ENCODE measurements at places on chromosomes 2 and 18.

GRCh38 chr2:24970483-24971285, 1.1 kb downstream of the DNAJC27 start:
- DNase-seq: no peak

GRCh38 chr2:48566592-48567310, 36.8 kb downstream of the STON1 start:
- DNase-seq: no peak

DNA sequence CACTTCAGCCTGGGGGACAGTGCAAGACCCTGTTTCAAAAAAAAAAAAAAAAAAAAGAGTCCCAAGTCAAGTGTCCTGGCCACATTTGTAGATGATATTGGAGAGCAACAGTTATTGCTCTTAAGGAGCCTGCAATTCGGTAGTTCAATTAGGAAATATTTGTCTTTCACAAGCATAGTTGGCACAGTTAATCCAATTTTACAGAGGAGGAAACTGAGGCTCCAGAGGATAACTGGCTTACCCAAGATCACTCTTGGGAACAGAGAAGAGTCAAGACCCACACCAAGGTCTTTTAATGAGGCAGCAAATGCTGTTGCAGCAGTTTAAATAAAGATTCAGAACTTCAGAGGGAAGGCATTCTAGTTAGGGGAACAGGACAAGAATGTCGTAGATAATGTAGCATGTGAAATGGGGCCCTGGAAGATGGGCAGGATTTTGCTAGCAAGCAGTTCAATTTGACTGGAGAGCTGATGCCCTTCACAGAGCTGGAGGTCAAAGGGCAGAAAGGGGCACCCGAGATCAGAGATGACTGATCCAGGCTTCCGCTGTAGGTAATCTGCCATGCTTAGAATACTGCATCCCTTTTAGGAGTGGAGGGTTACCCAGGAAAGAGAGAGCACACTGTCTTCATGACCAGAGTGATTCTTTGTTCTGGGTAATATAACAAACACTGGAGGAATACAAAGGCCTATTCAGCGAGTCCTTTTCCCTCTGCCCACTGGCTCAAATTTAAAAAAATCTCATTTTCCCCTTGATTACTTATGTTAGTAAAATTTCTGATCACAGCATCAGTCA, 3.0 kb downstream of the NPC1 start:
- DNase-seq: no peak

GRCh38 chr18:10661317-10661716, 135.5 kb downstream of the NAPG start:
- DNase-seq: no peak

- DNase-seq: no peak
These were observed 14.8 kb upstream of the BIN1 start for GRCh38 chr2:127121776-127122176.

GRCh38 chr2:148957023-148957422, 81.5 kb upstream of the LYPD6B start:
- DNase-seq: no peak

- no peak for DNase-seq
These were observed 6.8 kb downstream of the TFPI start for GRCh38 chr2:187547353-187547979.

DNA sequence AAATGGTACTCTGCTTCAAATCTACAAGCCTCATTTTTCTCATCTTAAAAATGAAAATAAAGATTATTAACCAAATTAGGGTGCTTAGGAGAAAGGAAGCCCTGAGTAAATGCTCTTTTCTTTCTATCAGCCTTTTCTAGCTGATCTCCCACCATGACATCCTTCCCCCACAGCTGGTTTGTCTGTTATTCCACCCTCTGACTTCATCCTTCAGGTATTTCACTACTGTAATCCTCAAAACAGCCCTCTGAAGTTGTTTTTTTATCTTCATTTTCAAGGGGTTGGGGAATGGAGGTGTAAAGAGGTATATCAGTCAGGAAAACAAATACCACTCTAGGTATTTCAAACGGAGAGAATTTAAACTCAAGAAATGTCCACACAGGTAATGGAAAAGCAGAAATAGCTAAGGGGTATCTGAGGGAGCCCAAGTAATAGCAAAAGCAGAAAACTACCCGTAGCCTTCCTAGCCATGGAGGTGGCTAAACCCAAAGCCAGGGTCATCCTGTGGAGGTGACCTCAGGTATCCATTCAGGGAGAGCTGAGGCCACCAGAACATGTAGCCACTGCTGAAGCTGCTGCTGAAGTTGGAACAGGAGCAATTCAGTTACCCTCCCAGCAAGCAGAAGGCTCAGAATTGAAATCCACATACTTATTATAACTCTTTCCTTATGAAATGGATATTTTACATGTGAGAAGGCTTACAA, 990.9 kb upstream of the ACVR2A start:
- no peak for DNase-seq

GRCh38 chr2:81734981-81735380, 1430.4 kb upstream of the LRRTM1 start:
- no peak for DNase-seq

DNA sequence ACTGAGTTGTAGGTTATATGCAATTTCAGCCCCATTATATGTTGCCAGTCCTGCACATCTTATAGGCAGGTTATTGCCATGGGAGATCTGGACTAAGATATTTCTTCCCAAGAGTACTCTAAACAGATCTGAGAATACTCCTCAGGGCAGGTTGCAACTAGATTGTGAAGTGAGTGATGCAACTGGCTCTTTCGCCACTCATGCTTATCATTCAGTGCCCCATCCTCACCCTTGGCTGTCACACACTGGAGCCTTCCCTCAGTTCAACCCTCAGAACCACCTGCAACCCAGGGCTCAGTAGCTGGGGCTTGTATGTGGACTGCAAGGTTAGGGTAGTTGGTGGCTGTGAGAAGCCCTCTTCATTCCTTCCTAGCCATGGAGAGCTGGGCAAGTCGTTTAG, 14.1 kb downstream of the MERTK start:
- no peak for DNase-seq

DNA sequence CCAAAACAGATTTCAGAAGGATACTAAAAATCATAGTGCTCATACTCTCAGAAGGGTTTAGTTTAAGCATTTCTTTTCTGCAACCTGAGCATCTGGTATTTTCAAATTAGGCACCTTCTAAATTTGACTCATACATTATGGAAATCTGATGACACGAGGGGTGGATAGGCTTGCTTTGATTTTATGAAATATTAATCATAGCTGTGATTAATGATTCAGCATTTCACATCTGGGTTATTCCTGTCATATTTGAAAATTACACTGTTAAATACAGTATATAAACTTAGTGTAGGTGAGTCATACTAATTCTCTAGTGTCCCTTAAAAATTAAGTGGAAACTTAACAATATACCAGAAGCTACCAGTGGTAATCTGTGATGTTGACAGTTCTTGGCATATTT, 47.7 kb downstream of the MRPS9 start:
- DNase-seq: no peak

DNA sequence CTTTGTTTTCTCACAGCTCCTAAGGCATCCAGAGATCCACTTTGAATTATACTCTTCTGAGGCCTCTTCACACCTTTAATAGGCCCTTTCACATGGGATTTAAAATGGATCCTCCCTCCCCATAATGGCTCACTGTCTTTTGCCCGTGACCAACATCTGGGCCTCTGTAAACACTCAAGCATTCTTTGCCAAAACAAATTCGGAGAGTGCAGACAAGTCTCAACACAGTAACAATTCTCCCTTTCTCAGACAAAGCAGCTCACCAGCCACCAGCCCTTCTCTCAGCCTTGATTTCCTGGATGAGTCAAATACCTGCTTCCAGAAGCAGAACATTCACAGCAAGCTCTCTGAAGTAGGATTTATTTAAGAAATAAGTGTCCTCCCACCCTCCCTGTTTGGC, 14.0 kb upstream of the IMP4 start:
- DNase-seq: no peak

- DNase-seq: no peak
These were observed 517.8 kb upstream of the DSEL start for GRCh38 chr18:68034296-68034695.

GRCh38 chr2:147232225-147232669, 612.6 kb upstream of the ACVR2A start:
- DNase-seq: no peak

DNA sequence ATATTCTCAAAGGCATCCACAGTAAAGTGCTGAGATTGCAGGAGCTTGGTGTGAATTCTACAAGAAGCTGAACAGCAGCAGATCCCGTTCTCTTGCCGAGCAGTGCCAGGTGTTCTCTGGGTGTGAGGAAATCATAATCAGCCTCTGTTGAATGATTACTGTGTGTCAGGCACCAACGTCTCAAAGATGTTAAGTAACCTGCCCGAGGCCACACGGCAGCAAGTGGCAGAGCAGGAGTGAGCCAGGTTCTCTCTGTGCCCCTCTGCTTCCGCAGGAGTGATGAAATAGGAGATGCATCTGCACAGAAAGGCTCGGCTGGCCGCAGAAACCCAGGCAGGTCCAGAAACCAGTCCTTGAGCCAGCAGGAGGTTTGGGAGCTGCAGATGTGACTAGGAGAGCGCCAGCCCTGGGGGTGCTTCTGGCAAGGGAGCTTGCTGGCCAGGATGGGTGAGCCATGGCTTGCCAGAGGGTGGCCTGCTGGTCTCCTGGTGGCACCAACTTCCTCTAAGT, 68.4 kb downstream of the COPS7B start:
- no peak for DNase-seq

- DNase-seq: no peak
These were observed 106.2 kb upstream of the DLX2 start for GRCh38 chr2:172208791-172209325.

GRCh38 chr2:67829470-67829869, 233.3 kb downstream of the C1D start:
- DNase-seq: no peak

- no peak for DNase-seq
These were observed 319.8 kb downstream of the RND3 start for GRCh38 chr2:150167711-150168110.

DNA sequence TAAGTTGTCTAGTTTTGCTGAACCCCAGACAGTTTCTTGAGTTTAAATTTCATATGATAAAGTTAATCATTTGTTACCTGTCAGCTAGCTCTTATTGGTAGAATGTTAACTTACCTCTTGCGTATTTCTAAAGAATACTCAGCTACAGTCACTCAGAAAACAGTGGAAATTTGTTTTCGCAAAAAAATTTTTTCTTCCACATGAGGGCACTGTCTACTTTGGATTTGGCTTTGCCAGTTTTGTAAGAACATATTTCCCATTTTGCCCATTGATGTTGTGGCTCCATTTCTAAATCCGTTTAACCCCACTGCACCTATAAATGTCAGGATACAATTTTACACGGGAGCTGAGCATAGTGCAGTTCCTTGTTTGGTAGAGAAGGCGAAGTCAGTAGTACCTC, 19.1 kb upstream of the GCFC2 start:
- no peak for DNase-seq

- DNase-seq: no peak
These were observed 57.9 kb downstream of the ABCA12 start for GRCh38 chr2:215080545-215080944.

GRCh38 chr2:6341588-6342129, 524.0 kb downstream of the CMPK2 start:
- DNase-seq: no peak

- DNase-seq: no peak
These were observed 51.1 kb downstream of the CTIF start for GRCh38 chr18:48589797-48590519.

- DNase-seq: no peak
These were observed 62.9 kb downstream of the RPL31 start for GRCh38 chr2:101064868-101065549.

- no peak for DNase-seq
These were observed 297.2 kb upstream of the SLC14A2 start for GRCh38 chr18:45317948-45318640.

DNA sequence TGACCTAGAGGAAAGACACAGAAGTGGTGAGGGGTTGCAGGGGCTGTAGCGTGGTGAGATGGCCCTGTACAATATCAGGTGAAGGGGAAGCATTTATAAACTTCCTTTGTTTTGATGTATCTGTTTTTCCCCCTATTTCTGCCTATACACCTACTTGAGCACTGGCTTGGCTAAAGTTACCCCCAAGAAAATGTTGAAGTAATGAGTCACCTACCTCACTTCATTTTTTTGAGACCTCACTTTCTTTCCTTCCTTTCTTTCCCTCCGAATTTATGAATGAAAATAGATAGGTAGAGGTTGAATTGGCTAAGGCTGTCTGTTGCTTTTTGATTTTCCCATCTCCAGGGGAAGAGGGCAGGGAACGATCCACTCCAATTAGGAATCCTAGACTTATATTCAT, 231.1 kb upstream of the EPAS1 start:
- no peak for DNase-seq

- DNase-seq: no peak
These were observed 7.9 kb upstream of the NR4A2 start for GRCh38 chr2:156340377-156340776.

DNA sequence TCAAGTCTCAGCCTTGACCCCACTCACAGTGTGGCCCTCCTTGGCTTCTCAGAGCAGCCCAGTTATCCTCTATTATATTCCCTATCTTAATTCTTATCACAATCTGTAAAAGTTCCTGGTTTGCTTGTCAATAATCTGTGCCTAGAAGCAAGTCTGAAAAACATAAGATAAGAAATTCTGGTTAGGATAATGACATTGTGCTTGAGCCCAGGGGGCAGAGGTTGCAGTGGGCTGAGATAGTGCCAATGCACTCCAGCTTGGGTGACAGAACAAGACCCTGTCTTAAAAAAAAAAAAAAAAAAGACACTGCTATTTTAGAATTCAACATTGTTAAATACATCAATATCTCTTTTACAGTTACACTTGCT, 63.9 kb downstream of the TMEM131 start:
- DNase-seq: no peak

- no peak for DNase-seq
These were observed 32.3 kb downstream of the ASXL2 start for GRCh38 chr2:25845843-25846505.

- DNase-seq: no peak
These were observed 631.5 kb upstream of the KLHL29 start for GRCh38 chr2:22753476-22753875.

DNA sequence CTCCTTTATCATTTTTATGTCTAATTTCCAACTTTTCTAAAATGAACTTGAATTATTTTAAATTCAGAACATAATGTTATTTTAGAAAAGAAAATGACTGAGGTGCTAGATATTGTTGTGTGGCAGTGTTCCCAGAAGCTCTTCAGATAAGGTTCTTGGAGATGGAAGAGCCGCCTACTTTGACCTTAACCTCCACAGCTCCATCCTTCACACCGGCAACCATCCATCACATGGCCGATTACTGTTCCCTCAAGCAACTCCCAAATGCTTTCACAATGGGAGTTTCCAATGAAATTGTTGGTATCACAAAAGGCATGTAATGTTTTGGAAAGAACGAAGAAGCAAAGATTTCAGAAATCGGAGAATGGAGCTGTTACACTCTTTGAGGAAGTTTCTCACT, 193.9 kb upstream of the SALL3 start:
- no peak for DNase-seq

DNA sequence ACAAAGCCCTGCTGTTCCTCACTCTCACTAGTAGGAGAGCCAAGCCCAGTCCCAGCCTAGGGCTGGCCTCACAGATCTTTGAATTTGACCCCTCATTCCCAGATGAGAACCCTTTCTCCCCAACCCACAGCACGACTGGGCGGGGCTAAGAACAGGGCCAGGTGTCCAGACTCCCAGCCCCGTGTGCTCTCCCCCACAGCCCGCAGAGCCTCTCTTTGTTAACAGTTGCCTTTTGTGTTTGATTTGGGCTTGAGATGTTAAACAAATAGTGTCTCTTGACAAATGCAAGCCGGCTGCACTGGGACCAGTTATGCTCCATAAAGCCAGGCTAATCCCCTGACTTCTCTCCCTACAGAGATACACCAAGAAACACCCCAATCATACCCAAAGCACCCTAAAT, 4.7 kb upstream of the KCNK3 start:
- DNase-seq: no peak

GRCh38 chr2:72104821-72105588, 42.7 kb downstream of the CYP26B1 start:
- DNase-seq: no peak
